K562 (cell line): ENCODE measurements at places on chromosomes 6 and 20. TPM values are rescaled to one million over a fixed set of nuclear protein-coding genes. Genes with fewer than 3 reads are reported as not detected.

- no peaks in the 10 kb centered on the region; the same call in 2 of the 3 replicates for H3K27me3 ChIP-seq
- DNase-seq: no peak
- H3K27ac ChIP-seq: no peak within 1 kb of the TSS
- H3K4me3 ChIP-seq: no peak within 1 kb of the TSS
- no peaks in the 10 kb centered on the region for H3K36me3 ChIP-seq
- H3K4me1 ChIP-seq: no peaks in the 10 kb centered on the region
Measured at GRCh38 chr6:127118298-127119101, at the start of gene RSPO3. Gene RSPO3, plus strand, starts transcription at chr6:127118671. Its CDS starts 522 bp downstream, at chr6:127119193.

DNA sequence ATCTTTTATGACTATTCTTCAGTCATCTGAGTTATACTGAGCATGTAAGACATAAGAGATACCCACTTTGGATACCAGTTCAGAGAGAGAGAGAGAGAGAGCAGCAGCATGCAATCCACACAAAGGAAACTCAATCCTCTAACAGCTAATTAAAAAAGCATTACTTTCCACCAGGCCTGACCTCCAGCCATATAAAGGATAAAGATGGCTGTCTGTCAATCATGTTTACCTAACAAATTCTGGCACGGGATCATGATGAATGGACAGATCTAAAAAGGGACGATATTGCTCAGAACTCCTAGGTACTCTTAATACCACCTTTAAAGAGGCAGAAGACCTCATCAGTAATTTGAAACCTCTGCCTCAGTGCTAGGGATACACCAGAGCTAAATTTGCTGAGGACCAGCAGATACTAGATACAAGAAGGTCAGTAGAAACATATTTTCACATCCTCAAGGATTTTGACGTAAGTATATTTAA lies 159.2 kb downstream of the RPS12 start:
- H3K4me1 ChIP-seq: no peaks in the 10 kb centered on the region
- no peaks in the 10 kb centered on the region for H3K36me3 ChIP-seq
- no peak overlapping the region for H3K27ac ChIP-seq

DNA sequence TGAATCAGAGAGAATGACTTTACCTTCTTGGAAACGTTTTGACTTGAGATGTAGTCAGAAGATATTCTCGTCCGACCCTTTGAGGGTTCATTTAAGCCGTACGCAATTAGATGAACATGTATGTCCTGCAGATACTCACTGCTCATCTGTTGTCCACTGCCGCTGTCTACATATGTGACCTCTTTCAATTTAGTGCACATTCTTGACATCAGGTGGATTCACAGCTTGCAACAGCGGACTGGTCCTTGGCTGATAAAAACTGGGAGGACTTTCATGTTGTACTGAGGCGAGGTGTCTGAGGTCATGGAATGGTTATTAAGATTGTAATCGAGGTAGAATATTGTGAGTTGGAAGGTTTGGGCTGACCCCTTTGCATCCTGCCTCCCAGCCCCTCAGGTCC lies 194.2 kb downstream of the JARID2 start:
- no peak overlapping the region for H3K27ac ChIP-seq
- no peak overlapping the region for H3K4me3 ChIP-seq
- peak; percentile 38 for DNase-seq
- no peaks in the 10 kb centered on the region for H3K27me3 ChIP-seq

DNA sequence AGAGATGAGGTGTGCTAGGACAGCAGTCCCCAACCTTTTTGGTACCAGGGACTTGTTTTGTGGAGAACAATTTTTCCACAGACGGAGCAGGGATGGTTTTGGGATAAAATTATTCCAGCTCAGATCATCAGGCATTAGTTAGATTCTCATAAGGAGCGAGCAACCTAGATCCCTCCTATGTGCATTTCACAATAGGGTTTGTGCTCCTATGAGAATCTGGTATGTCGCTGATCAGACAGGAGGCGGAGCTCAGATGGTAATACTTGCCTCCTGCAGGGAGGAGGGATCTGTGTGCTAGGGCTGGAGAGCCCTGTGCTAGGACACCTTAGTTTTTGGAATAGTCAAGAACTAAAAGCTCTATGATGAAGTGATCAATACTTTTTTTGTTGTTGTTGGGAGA lies 2.5 kb downstream of the SMIM13 start:
- DNase-seq: no peak
- H3K4me1 ChIP-seq: peaks cover 12% of the 10 kb centered on the region
- peak overlapping the region; percentile 68; the same call in 1 of the 2 replicates for H3K4me3 ChIP-seq
- peaks cover 4% of the 10 kb centered on the region; the same call in 1 of the 3 replicates for H3K36me3 ChIP-seq
- no peaks in the 10 kb centered on the region for H3K27me3 ChIP-seq

SFT2D1 gene
- polyA plus RNA-seq: 106 and 111 TPM in 2 replicates

BRD2 gene
- 192 and 194 TPM in 2 replicates for polyA plus RNA-seq
